ENCODE measurements at places on chromosomes 6 and 20.

- DNase-seq: no peak
Observed at GRCh38 chr6:37504024-37504423, 4.3 kb upstream of the CCDC167 start.

GRCh38 chr6:44258921-44259320 is 1.6 kb upstream of the SLC35B2 start:
- DNase-seq: no peak

GRCh38 chr6:17851720-17852161 is 135.7 kb downstream of the KIF13A start:
- DNase-seq: peak; percentile 81

GRCh38 chr20:39850821-39851330 is 838.2 kb downstream of the MAFB start:
- no peak for DNase-seq

DNA sequence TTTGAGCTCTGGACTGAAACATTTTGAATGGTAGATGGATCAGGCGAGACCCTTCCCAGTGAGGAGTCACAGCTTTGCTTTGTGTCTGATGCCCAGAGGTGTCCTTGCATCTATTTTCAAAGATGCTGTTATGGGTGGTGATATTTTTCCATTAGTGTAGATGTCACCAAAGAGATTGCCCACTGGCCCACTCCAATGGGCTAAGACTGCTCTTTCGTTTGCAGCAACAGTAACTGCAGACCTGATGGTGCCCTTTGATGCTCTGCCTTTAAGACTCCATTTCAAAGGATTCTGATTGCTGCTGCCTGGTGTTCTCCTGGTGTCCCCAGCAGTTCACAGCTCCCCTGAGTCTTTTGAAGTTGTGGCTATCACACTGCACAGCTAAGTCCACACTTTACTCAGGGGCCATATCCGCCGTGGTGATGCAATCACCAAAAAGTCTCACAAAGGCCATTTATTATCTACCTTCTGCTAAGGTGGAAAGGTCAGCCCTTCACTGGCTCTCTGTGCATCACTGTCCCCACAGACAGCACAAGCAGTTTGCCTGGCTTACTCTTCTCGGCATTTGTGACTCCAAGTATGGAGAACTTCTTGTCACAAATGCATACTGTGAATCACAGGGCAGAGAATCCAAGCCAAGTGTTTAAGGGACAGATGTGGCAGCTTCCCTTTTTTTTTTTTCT is 56.4 kb downstream of the NOX3 start:
- no peak for DNase-seq

- peak; percentile 94 for DNase-seq
Observed at GRCh38 chr6:113352029-113352801, 504.9 kb upstream of the MARCKS start.

GRCh38 chr6:108559884-108560462 is 744 bp upstream of the FOXO3 start:
- peak; percentile 80 for DNase-seq

- no peak for DNase-seq
Observed at GRCh38 chr20:6780433-6781190, 13.1 kb downstream of the BMP2 start.

DNA sequence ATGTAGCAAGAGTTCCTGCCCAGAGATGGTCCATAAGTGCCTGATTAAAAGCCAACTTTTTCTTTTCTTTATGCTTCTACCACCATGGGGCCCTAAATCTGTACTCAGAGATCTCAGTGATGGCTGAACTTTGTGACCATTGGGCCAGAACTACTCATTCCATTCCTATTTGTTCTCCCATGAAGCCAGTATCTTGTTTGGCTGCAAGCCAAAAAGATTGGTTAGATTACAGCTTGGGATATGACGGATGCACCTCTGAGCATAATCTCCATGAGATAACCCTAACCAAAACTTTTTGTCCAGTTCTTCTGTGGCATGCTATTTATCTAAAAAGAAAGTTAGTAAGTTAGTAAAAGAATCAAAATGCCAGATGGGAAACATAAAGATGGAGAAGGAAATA is 72.2 kb downstream of the PLCB4 start:
- no peak for DNase-seq

DNA sequence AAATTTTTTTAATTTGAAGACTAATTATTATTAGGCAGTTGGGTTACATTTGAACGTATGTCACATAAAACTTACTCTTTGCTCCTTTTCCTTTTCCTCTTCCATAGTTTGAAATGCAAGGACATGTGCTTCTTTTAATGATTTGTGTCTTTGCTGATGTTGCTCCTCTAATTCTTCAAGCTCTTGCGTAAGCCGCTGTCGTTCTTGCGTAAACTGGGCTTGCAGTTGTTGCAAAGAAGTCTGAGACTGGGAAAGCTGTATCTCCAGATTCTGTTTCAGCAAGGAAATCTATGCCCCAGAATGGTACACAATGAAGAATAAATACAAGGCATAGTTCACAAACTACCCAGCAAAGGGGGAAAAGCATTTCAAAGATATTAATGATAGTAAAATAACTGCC is 45.1 kb upstream of the MCM9 start:
- no peak for DNase-seq

GRCh38 chr6:21694168-21694567 is 100.6 kb downstream of the SOX4 start:
- no peak for DNase-seq

- DNase-seq: peak; percentile 75
Observed at GRCh38 chr20:9270831-9271230, 201.9 kb downstream of the PLCB4 start.

DNA sequence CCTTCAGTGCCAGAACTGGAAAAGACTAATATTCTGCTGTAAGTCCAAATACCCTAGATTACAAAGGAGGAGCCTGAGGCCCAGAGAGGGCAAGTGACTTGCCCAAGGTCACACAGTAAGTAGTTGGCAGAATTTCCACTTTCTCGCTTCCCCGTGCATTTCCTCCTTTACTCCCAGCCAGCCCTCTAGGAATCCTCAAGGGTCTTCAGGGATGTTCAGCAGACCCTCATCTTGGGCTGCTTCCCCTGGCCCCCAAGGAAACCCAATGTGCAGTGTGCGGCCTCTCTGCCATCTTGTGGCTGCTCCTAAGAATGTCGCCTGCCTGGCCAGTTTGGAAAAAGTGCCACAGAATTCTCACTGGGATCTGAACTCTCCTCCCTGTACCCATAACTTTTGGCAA is 217.7 kb upstream of the LRFN2 start:
- no peak for DNase-seq

DNA sequence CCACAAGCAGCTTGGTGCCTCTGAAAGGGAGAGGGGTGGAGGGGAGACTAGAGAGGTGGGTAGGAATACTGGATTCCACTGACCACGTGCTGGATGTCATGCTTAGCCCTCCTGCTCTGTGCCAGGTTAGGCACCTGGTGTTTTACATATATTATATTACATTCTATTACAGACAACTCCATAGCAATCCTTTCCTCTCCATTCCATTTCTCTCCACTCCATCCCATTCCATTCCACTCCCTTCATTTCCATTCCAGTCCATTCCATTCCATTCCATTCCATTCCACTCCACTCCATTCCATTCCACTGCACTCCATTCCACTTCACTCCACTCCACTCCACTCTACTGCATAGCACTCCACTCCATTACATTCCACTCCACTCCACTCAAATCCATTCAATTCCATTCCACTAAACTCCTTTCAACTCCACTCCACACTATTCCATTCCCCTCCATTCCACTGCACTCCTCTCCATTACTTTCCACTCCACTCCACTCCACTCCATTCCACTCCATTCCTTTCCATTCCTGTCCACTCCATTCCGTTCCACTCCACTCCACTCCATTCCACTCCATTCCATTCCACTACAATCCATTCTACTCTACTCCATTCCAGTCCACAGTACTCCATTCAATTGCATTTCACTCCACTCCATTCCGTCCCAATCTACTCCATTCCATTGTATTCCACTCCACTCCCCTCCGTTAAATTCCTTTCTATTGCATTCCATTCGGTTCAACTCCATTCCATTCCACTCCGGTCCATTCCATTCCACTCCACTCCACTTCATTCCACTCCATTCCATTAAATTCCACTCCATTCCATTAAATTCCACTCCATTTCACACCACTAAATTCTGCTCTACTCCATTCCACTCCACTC is 27.2 kb upstream of the DEFB125 start:
- peak; percentile 21 for DNase-seq

GRCh38 chr6:148556410-148556809 is 190.4 kb upstream of the UST start:
- no peak for DNase-seq

GRCh38 chr6:143183666-143184065 is 123.0 kb downstream of the AIG1 start:
- no peak for DNase-seq

DNA sequence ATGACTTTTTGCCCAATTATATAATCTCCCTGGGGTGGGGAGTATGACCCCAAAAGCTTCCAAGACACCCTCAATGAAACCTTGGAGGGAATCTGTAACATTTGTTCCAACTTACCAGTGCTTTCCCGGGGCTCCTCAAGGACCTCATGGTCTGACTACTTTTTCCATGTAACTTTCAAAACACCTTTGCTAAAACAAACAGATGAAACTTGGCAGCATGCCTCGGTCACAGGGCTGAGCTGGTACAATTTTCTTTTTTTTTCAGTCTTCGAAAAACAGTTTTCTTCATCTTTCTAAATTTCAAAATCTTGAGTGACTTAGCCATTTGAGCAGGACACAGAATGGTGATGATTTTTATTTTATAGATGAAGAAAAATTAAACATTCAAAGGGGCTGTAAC is 241.2 kb downstream of the BMP7 start:
- DNase-seq: no peak

DNA sequence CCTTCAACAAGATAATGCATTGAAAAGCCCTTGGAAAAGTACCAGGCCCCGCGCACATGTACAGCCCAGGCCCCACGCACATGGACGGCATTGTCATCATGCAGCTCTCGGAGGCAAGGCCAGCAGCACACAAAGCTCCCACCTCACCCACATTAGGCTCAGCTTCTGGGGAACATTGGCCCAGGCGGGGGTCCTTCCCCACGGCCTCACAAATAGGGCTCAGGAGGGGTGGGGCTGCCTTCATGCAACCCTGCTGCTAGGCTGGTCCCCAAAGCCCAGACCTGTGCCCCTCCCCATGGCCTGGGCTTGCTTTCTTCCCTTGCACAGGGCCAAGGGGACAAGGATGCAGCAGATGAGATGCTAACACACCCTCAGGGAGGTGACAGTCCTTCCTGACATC is 26.7 kb downstream of the NPEPL1 start:
- no peak for DNase-seq

- no peak for DNase-seq
Observed at GRCh38 chr6:108953681-108954080, 105.5 kb downstream of the ARMC2 start.

DNA sequence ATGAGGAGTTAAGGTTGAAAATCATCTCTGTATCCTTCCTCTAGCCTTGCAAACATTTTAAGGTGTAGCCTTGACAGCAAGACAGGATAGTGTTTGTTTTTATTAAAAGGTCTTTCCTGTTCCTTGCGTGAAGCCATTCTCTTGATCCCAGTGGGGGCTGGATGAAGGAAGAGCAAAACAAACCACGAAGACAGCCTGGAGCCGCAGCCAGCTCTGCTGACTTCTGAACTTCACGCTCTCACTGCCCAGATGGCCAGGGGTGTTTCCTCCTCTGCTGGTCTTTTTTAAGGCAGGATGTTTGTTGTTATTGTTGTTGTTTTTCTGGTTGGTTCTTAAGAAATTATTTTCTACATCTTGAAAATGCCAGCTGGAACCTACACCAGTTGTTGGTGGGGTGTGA is 156.4 kb downstream of the MTHFD1L start:
- DNase-seq: no peak

- DNase-seq: no peak
Observed at GRCh38 chr6:124822204-124822613, 140.0 kb upstream of the RNF217 start.

- peak; percentile 75 for DNase-seq
Observed at GRCh38 chr20:346640-347316, at the start of gene NRSN2. NRSN2 (plus strand) TSS chr20:347111; CDS start chr20:349644, 2,533 bp downstream.

DNA sequence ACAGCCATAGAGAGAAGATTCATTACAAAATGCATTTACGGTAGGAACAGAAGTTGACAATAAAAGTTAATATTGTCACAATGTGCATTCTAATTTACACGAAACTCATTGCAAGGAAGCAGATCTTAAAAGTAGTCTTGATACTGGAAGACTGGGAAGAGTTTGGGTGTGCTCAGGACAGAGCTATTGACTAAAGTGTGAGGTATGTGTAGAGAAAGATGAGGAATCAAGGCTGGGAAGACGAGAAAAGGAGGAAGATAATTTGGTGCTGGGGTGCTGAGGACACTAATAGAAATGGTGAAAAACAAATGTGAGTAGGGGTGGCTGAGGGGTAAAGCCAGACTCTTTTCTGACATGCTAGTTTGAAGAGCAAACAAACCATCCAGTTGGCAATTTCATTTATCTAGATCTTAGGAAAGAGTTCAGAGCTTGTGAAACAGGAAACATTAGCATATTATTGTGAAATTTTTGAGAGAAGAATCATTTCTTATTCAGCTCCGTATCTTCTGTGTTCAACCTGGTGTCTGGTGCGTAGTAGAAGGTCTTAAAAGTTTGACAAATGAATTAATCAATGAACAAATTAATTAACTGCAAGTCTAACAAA is 72.7 kb downstream of the ELOVL4 start:
- DNase-seq: no peak

DNA sequence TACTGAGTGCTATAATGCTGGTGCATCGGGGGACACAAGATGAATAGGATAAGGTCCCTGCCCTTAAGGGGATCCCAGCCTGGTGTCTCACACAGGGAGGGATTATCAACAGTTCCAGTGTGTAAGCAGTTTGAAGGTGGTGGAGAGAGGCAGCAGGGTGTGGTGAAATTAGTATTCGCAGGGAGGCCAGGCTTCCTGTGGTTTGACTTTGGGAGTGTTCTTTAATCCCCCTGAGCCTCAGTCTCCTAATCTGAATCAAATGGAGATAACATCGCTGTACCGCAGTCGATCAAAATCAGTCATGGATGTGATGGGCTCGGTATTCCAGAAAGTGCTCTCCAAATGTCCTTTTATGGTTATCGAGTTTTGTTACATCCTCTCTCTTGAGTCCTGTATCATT is 288.1 kb upstream of the SUPT3H start:
- DNase-seq: no peak

DNA sequence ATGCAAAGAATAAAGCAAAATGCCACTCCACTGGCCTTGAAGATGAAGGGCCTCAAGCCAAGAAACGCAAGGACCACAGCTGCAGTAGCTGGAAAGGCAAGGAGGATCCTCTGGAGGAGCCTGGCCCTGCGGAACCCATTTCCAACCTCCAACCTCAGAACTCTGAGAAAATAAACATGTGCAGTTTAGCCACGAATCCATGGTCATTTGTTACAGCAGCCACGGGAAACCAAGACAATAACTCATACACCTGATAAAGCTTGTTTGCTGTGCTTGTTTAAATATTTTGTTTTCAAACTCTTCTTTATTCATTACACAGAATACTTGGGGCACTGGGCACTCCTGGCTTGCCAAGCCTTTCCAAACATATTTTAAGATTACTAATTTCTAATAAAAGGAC is 10.4 kb downstream of the SERPINB6 start:
- no peak for DNase-seq

GRCh38 chr6:146950351-146950835 is 253.8 kb upstream of the STXBP5 start:
- no peak for DNase-seq

GRCh38 chr6:154703124-154703523 is 30.1 kb upstream of the SCAF8 start:
- no peak for DNase-seq

GRCh38 chr6:112701201-112701600 is 354.1 kb downstream of the RFPL4B start:
- DNase-seq: peak; percentile 75

GRCh38 chr6:8415280-8415679 is 20.1 kb downstream of the SLC35B3 start:
- no peak for DNase-seq

- peak; percentile 35 for DNase-seq
Observed at GRCh38 chr6:75563032-75563431, 38.6 kb upstream of the SENP6 start.

Data from fibroblast of skin of back (primary cell).